ENCODE measurements at places on chromosomes 3 and 15.

DNA sequence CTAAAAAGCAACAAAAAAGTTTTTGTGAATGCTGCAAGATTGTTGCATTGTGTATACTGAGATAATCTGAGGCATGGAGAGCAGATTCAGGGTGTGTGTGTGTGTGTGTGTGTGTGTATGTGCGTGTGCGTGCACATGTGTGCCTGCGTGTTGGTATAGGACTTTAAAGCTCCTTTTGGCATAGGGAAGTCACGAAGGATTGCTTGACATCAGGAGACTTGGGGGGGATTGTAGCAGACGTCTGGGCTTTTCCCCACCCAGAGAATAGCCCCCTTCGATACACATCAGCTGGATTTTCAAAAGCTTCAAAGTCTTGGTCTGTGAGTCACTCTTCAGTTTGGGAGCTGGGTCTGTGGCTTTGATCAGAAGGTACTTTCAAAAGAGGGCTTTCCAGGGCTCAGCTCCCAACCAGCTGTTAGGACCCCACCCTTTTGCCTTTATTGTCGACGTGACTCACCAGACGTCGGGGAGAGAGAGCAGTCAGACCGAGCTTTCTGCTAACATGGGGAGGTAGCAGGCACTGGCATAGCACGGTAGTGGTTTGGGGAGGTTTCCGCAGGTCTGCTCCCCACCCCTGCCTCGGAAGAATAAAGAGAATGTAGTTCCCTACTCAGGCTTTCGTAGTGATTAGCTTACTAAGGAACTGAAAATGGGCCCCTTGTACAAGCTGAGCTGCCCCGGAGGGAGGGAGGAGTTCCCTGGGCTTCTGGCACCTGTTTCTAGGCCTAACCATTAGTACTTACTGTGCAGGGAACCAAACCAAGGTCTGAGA is 4.7 kb downstream of the BHLHE40 start:
- DNase-seq, result no peak

DNA sequence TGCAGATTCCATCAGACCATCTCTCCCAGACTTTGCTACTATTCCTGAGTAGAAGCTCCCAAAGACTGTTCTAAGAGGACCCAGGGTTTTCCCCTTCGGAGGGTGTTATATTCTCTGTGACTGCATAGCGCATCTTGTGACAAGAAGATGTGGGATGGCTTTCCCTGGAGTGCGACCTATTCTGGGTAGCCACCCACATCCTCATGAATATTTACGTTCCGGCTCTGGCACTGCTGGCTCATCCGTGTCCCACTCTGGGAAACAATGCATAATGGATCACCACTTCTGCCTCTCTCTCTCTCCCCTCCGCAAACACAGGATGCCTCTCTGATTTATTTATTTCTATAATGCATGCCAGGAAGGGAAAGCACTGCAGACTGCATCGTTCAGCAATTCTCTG is 166.1 kb downstream of the PYDC2 start:
- no peak for DNase-seq

GRCh38 chr3:5160940-5161858 is 26.3 kb upstream of the EDEM1 start:
- no peak for DNase-seq

DNA sequence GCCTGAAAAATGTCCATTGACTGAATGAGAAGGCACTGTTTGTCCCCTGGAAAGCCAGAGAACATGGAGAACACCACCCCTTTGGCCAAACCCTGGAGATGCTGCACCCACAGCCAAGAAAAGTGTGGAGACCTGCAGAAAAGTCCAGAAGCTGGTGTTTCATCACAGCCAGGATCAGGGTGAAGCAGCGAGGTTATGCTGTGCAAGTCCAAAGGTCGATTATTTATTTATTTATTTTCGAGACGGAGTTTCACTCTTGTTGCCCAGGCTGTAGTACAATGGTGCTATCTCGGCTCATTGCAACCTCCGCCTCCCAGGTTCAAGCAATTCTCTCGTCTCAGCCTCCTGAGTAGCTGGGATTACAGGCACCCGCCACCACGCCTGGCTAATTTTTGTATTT is 5.5 kb upstream of the CTSH start:
- peak; percentile 82 for DNase-seq

- DNase-seq, result no peak
These were observed 12.2 kb upstream of the RBMS3 start for GRCh38 chr3:29268651-29269050.

GRCh38 chr3:60877188-60877587 is 374.1 kb downstream of the FHIT start:
- no peak for DNase-seq

DNA sequence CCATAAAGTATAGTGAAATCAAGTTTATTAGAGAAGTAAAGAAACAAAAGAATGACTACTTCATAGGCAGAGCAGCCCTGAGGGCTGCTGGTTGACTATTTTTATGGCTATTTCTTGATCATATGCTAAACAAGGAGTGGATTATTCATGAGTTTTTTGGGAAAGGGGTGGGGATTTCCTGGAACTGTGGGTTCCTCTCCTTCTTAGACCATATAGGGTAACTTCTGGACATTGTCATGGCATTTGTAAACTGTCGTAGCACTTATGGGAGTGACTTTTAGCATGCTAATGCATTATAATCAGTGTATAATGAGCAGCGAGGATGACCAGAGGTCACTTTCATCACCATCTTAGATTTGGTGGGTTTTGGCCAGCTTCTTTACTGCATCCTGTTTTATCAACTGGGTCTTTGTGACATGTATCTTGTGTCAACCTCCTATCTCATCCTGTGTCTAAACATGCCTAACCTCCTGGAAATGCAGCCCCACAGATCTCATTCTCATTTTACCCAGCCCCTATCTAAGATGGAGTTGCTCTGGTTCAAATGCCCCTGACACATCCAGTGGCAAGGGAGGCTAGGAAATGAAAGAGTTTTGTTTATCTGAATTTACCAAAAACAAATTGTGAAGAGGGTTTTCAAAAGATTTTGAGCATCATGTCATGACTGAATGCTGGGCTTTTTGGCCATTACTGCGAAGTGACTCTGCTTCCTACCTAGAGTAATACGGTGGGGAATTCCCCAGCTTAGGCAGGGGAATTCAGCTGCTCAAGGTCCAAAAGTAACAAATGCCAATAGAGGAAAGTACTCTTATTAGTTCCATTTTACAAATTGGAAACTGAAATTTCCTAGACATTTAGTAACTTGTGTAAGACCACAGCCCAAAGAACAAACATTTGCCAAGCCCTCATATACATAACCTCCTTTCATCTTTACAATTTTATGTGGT is 6.2 kb upstream of the SPSB4 start:
- no peak for DNase-seq

DNA sequence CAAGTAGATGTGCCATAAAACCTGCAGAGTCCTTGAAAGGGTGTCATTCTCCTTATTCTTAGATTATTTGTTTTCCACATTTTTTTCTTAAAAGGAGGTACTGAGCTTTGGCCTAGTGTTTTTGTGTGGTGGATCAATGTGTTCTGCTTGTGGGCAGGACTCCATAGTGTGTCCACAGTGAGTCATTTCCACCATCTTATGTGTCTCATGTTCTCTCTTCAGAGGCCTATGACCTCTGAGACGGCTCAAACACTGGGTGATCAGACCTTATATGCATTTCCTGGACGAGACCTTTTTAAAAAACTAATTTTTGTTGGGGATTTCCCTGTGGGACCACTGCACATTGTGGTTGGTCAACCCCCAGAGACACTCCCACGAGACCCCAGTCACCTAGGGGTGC is 93.4 kb downstream of the CHCHD4 start:
- no peak for DNase-seq

GRCh38 chr3:186303965-186304364 is 58.1 kb downstream of the DGKG start:
- no peak for DNase-seq
